ENCODE measurements at places on chromosomes 16 and 17. TPM values are rescaled to one million over a fixed set of nuclear protein-coding genes. Genes with fewer than 3 reads are reported as not detected.

- no peaks in the 10 kb centered on the region for H3K27me3 ChIP-seq
- no peak for DNase-seq
- H3K27ac ChIP-seq: no peak overlapping the region
- no peak overlapping the region for H3K4me3 ChIP-seq
- no peaks in the 10 kb centered on the region for H3K36me3 ChIP-seq
- H3K4me1 ChIP-seq: no peaks in the 10 kb centered on the region
Observed at GRCh38 chr16:71367241-71367976, 8.9 kb downstream of the CALB2 start.

SLC38A8 gene
- not detected for total RNA-seq

DNA sequence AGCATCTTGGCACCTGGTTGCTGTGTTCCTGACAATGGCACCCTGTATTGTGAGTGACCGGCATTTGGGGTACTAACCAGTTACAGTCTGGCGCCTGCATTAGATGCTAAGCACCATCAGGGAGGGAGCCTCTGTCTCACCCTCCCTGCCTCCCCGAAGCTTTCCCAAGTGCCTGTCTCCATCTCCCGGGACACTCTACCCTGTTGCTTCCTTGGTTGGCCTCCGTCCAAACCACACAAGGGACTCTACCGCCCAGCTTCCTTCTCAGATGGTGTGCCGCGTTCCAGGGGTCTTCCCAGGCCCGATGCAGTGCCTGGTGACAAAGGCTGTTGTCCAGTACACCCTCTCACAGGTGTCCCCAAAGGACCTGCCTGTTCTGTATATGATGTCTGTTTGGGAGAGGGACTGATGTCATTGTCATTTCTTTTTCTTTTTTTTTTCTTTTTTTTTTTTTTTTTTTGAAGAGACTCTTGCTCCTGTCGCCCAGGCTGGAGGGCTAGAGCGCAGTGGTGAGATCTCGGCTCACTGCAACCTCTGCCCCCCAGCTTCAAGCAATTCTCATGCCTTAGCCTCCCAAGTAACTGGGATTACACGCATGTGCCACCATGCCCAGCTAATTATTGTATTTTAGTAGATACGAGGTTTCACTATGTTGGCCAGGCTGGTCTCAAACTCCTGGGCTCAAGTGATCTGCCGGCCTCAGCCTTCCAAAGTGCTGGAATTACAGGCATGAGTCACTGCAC, 6.7 kb downstream of the SNN start:
- peaks cover 88% of the 10 kb centered on the region for H3K4me1 ChIP-seq
- peak overlapping the region; percentile 42 for H3K27ac ChIP-seq
- DNase-seq: no peak
- H3K4me3 ChIP-seq: no peak overlapping the region
- H3K36me3 ChIP-seq: peaks cover 35% of the 10 kb centered on the region

DNA sequence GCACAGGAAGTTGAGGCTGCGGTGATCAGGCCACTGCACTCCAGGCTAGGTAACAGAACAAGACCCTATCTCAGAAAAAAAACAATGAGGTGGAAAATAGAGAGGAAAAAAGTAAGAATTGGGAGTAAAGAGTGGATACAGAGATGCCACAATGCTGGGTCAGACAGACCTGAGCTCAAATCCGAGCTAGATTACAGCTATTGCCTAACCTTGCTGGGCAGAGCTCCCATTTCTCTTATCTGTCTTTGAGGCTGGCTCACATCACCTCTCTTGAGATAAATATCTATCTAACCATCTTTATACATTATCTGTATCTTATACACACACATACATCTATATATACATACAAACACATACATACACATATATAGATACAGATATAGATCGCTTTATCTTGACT, 59.0 kb downstream of the ACSM2B start:
- no peaks in the 10 kb centered on the region for H3K36me3 ChIP-seq
- H3K27me3 ChIP-seq: no peaks in the 10 kb centered on the region
- H3K4me1 ChIP-seq: no peaks in the 10 kb centered on the region
- no peak for DNase-seq
- no peak overlapping the region for H3K4me3 ChIP-seq
- no peak overlapping the region for H3K27ac ChIP-seq

Measured in vagina (tissue), 2 donors.